ENCODE measurements at places on chromosomes 3 and 15.

DNA sequence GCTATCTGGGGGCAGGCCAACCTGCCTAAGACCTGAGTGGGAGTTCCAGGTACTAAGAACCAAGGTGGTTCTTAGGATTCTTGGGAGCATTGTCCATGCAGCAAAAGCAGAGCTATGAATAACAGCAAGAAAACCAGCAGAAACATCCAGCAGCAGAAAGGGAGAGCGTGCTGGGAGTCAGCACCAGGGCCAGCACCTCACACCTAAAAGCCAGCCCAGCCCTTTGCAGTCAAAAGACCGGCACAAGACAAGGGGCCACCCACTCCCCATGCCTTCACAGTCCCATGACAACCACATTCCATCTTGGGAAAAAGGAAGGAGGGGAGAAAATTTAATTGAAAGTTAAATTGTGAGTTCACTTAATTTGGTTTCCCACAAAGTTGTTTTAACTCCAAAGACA lies 364.9 kb downstream of the AGBL1 start:
- no peak for DNase-seq

GRCh38 chr3:104547031-104547430 lies 819.7 kb upstream of the ALCAM start:
- no peak for DNase-seq

DNA sequence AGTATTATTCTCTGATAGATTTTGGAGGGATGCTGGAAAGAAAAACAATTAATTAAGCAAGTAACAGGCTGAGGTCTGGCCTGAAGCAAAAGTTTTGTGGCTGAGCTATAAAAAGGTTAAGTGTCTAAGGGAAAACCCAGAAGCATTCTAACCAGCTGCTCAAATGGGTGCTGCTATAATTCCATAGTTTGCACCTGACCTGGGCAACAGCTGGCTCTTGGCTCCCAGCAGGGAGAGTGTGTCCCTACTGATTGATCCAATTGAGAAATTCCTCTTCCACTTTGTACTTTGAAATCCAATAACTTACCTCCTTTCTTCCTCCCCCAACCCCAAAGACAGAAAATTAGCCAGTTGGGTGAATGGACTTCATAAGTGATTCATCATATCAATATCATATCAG lies 27.7 kb upstream of the SMAD3 start:
- no peak for DNase-seq

GRCh38 chr15:72825829-72826228 lies 42.3 kb upstream of the ADPGK start:
- DNase-seq: no peak

GRCh38 chr3:143428294-143428693 lies 308.7 kb downstream of the CHST2 start:
- DNase-seq: no peak

DNA sequence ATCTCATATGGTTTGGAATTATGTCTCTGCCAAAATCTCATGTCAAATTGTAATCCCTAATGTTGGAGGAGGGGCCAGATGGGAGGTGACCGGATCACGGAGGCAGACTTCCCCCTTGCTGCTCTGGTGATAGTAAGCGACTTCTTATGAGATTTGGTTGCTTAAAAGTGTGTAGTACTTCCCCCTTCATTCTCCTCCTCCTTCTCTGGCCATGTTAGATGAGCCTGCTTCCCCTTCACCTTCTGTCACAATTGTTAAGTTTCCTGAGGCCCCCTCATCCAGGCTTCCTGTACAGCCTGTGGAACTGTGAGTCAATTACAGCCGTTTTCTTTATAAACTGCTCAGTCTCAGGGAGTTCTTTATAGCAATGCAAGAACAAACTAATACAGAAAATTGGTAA lies 51.1 kb downstream of the NEDD4 start:
- no peak for DNase-seq

DNA sequence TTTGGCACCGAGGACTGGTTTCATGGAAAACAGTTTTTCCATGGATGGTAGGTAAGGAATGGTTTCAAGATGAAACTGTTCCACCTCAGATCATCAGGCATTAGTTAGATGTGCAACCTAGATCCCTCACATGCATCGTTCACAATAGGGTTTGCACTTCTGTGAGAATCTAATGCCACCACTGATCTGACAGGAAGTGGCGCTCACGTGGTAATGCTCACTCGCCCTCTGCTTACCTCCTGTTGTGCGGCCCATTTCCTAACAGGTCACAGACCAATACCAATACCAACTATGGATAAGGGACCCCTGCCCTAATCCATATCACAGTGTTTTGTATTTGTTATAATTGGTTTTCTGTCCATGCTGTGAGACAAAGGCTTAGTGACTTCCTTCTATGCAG lies 58.9 kb downstream of the SLMAP start:
- DNase-seq: peak; percentile 18

- DNase-seq: peak; percentile 44
Observed at GRCh38 chr3:72657666-72658065, 190.6 kb downstream of the SHQ1 start.

- no peak for DNase-seq
Observed at GRCh38 chr3:82707035-82707434, 945.6 kb upstream of the GBE1 start.

- no peak for DNase-seq
Observed at GRCh38 chr3:107236655-107237337, 140.4 kb upstream of the CCDC54 start.

GRCh38 chr3:151009981-151010380 lies 37.5 kb upstream of the CLRN1 start:
- DNase-seq: no peak

DNA sequence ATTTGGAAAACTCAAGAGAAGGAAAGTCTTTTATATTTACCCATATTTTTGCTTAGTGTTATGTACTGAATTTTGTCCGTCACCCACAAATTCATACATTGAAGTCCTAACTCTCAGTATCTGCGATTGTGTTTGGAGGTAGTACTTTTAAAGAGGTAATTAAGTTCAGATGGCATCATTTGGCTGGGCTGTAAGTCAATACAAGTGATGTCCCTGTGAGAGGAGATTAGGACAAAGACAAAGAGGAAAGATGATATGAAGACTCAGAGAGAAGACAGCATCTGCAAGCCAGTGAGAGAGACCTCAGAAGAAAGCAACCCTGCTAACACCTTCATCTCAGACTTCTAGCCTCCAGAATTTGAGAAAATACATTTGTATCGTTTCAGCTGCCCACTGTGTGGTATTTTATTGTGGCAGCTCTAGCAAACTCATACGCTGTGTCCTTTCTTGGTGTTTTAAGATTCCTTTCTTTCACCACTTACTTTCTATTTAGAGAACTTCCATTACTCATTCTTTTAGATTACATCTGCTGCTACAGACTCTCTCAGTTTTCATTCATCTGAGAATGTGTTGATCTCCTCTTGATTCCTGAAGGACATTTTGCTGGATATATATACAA lies 17.0 kb downstream of the LRCH3 start:
- no peak for DNase-seq

DNA sequence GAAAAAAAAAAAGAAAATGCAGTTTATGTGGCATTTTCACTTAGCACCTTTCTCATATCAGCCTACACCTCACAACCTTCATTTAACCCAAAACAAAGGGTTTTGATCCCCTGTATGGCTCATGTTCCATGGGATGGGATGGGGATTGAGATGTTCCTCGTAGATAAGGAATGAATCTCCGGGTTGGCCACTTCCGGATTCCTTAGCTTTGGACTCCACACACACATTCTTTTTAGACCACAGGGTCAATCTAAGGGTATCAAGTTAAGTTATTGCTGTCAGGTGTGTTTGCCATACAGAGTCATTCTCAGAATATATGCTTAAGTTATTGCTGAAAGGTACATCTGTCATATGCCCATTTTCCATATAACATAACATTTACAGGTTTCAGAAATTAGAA lies 301.4 kb upstream of the TGFBR2 start:
- DNase-seq: no peak

DNA sequence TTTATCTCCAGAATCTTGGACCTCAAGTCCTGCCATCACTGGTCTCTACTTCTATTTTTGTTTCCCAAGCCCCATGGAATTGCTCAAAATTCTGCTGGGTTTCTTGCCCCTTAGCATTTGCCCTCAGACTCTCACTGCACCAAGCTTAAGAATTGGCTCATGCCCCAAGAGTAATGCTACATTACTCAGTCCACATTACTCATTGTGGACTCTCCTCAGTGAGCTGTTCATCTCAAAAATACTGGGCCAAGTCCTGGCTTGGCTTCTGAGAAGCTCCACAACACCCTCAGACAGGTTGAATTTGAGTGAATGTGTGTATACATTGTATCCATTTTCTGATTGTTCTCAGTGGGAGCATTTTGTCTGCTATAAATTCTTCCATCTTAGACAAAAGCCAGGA lies 364.4 kb upstream of the ARHGEF26 start:
- DNase-seq: no peak

DNA sequence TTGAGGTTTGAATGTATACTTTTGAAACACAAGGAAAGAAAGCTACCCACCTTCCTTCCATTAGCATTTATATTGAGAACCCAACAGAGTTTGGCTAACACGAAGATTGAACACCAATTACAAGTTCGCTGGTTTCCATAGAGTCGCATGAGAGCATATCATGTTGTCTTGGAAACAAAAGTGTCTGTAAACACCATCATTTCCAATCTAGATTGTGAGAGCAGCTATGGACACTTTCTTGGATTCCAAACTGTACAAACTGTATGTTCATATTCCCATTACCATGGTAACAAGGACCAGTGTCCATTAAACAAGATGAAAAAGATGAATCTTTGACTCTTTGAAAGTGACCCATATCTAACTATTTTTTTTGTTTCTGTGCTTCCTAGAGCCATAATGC lies 529.9 kb upstream of the ROBO1 start:
- DNase-seq: no peak

GRCh38 chr15:41970456-41970855 lies 1.9 kb downstream of the EHD4 start:
- DNase-seq: no peak

DNA sequence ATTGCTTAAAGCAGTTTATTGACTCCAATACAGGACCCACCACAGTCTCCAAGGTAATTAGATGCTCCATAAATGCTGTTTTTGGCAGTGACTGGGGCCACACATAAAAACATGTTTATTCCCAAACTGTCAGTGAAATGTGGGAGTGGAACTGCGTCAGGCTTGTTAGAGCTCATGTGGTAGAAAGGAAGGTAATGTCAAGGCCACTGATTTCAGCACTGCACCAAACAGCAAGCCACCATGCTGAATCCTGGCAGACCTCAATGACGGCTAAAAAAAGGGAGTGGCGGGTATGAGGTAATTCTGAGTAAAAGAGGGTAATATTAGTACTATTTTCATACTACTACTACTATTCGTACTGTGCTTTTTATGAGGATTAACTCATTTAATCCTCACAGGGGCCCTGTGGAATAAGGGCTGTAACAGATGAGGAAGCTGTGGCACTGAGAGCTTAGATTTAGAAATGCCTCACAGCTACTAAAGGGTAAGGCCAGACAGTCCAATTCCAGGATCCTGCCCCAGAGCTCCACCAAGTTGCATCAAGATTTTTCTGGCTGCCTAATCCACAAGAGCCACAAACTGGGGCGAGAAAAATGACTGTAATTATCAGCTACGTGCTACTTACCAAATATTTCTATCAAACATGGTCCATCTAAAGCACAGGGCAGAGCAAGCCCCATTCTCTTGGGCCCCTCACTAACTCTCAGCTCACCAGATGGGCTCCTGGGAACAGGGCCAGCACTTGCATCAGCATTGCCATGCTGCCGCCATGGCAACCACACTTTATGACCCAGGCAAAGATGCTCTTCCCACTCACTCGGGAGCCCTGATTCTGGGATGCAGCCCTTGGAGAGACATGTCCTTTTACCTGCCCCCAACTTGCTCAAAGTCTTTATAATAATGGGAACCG lies 83.6 kb upstream of the SPATA12 start:
- no peak for DNase-seq

GRCh38 chr3:72538070-72538745 lies 310.0 kb downstream of the SHQ1 start:
- DNase-seq: no peak

DNA sequence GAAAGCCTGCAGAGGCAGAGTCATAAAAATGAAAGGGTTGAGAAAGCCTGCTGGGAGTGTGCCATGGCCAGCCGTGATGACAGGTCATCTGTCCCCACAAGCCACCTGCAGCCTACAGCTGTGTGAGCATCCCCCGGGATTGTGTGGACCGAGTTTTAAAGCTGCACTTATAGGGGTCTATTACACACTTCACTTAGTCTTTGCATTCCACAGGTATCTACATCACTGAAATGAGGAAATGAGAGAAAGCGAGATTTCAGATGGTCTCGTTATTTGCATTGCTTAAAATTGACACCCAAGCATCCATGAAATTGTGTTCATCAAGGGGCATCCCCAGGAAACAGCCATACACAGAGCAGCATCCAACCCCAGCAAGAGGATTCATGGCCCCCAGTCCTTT lies 137.6 kb upstream of the TRIM42 start:
- no peak for DNase-seq

DNA sequence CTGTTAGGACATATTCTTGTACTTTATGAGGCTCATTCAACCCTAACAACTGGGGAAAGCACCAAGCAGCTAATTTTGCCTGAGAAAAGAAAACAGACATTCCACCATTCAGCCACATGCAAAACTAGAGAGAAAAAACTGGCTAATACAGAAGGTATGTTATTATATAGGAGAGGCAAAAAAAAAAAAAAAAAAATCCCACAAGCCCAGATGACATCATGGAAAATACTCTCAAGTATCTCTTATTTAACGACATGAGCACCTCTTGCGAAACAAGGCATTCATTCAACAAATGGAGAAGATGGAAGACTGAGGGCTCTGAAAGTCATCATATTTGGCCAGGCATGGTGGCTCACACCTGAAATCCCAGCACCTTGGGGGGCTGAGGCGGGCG lies 61.5 kb downstream of the PRICKLE2 start:
- DNase-seq: no peak

- DNase-seq: no peak
Observed at GRCh38 chr15:41258750-41259471, 27.8 kb downstream of the CHP1 start.

GRCh38 chr3:25683882-25684281 lies 19.2 kb upstream of the TOP2B start:
- no peak for DNase-seq

DNA sequence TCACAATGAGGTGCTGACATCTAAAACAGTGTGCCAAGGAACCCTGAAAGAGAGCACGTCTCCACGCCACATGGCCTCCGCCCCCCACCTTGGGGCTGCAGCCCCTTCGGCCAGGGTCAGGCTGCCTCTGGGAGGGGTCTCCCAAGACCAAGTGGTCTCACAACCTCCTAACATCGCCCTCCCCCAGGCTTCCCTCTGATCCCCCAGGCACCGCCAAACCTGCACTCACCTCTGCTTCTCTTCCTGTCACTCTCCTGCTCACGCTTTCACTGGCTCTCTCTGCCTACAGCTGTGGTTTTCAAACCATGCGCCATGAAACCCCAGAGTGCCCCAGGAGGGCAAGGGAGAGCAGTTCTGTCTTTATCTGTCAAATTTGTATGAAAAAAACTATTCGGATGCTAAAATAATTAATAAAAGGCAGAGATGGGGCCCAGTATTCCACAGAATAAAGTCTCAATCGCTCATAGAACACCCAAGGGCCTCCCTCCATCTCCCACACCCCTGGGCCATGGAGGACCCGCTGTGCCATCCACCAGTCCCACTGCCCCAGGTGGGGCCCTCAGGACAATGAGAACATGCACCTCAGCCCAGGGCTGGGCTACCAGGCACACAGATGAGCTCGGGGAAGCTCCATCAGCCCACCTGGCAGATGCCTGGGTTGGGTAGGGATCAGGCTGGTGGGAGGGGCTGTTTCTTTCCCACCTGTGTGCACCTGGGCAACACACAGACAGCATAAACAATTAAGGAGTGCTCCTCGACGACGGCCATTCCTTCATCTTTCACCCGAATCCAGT lies 21.5 kb downstream of the CYFIP1 start:
- no peak for DNase-seq
